ENCODE measurements at places on chromosomes 5 and 9.
A peak's percentile ranks its signal among the peaks of the same experiment; 100 is the strongest.

DNA sequence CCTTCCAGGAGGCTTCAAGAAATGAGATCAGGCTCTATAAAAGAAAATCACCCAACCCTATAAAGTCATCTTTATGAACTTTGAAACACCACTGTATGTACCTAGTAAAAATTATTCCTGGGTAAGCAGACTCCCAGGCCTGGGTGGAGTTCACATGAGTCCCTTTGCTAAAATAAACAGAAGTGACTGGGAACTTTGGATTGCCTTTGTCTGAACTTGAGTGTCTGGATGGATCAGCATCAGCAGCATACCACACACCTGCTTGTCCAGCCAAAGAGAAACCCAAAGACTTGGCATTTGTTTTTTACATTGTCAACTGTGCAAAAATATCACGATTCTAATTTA is 79.6 kb upstream of the CDKN2B start:
- no peak for DNase-seq

DNA sequence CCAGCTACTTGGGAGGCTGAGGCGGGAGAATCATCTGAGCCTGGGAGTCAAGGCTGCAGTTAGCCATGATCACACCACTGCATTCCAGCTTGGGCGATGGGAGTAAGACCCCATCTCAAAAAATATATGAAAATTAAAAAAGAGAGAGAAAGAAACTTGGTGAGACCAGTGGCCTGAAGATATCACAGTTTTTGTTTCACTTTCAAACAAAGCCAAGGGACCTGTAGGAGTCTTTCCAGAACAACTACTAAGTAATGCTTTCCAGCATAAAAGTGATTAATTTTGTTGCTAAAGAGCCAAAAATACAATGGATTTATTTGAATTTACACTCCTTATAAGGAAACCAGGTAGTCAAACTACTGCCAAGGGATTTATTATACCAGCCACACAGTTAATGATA is 23.5 kb downstream of the GKAP1 start:
- no peak for DNase-seq

DNA sequence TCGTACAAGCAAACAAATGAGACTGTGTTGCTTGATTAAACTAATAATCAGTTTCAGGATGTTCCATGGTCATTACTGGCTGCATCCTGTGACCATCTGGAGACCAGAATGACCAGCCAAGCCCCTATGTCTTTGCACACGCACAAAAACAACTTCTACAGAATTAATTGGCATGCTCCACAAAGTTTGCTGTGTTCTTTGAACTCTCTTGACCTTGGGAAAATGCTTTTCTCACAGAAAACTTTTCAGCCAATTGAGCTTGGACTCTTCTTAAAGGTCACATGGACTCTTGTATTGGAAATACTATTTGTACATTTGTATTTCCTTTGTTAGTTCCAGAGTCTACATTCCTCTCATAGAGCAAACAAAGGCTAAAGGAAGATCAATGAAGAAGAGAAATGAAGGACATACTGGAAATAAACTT is 147.8 kb downstream of the ARRDC3 start:
- DNase-seq = no peak

GRCh38 chr5:128629157-128629556 is 91.1 kb upstream of the FBN2 start:
- DNase-seq = no peak

GRCh38 chr9:77464661-77465060 is 183.5 kb downstream of the GNA14 start:
- peak; percentile 54 for DNase-seq

- no peak for DNase-seq
These were observed 56.7 kb downstream of the TSSK1B start for GRCh38 chr5:113378081-113378480.

DNA sequence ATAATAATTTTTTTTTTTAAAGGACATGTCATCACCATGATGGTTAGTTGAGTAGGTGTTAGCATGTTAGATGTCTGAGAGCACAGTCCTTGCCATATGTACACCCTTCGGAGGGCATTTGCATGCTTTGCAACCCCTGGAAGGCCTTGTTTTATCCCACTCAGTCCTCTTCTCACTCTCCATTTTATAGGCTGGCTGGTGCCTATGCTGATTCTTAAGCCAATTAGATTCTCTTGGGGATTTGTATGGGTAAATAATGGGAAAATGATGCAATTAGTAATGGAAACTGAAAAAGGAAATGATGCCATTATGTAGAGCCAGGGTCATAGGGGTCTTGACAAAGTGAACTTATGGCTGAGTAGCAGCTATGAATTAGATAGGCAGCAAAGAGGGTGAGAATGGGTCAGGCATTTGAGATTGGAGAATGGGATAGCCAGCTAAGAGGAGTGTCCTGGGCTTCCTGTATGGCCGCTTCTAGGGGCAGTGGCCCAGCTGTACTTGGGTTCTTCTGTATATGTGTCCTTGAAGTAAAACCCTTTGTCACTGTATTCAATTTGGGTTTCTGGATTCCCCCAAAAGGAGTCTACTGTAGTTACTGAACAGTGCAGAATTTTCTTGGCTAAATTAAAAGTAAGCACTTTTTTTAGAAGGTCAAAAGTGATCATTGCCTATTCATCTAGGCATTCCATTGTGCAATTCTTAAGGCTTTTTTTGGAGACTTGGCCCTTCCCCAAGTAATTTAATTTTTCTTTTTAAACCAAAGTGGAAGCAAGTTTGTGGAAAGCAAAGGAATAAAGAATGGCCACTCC is 31.6 kb downstream of the LRRTM2 start:
- no peak for DNase-seq

GRCh38 chr5:138646671-138647070 is 71.5 kb upstream of the HSPA9 start:
- no peak for DNase-seq

GRCh38 chr5:58854441-58854840 is 271.6 kb downstream of the RAB3C start:
- DNase-seq = no peak

DNA sequence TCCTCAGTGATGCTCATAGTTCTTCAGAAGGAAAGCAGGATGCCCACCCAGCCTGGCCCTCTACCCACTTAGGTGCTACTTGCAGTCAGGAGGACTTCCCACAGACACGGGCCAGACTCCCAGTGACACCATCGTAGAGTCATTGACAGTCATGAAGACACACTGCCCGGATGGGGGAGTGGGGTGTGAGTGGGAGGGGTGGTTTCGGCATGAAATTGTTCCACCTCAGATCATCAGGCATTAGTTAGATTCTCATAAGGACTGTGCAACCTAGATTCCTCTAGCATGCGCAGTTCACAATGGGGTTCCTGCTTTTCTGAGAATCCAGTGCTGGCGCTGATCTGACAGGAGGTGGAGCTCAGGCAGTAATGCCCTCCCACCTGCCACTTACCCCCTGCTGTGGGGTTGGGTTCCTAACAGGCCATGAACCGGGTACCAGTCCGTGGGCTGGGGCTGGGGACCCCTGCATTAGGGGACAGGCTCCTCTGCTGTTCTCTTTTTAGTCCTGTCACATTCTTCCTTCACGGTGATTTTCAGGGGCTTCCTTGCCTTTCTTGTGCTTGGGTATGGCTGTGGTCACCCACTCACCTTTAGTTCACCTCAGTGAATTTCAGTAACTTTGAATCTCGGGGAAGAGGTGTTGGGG is 88.2 kb upstream of the ANKRD55 start:
- no peak for DNase-seq

DNA sequence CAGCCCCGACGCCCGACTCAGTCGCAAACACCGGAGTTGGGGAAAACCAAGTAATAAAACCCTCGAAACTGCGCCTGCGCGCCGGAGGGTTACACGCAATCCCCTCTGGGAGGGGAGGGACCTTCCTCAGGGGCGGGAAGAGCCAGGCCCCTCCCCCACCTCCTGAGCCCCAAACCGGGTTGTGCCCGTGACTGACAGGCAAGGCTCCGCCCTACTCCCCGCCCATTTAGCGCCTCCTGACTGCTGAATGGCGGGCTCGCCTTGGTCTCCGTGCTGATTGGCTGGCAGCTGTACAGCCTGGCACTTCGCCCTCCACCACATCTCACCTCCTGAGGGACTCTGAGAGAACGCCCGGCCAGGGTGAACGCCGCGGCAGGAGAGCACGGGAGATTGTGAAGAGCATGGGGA is at the start of gene PRDM9:
TSS of gene PRDM9 (plus strand) at position 332 of the 408 bp plus-strand sequence. CDS start 1,425 bp downstream, outside the sequence.
- DNase-seq = peak; percentile 59

GRCh38 chr9:102587281-102587680 is 407.9 kb upstream of the CYLC2 start:
- no peak for DNase-seq

DNA sequence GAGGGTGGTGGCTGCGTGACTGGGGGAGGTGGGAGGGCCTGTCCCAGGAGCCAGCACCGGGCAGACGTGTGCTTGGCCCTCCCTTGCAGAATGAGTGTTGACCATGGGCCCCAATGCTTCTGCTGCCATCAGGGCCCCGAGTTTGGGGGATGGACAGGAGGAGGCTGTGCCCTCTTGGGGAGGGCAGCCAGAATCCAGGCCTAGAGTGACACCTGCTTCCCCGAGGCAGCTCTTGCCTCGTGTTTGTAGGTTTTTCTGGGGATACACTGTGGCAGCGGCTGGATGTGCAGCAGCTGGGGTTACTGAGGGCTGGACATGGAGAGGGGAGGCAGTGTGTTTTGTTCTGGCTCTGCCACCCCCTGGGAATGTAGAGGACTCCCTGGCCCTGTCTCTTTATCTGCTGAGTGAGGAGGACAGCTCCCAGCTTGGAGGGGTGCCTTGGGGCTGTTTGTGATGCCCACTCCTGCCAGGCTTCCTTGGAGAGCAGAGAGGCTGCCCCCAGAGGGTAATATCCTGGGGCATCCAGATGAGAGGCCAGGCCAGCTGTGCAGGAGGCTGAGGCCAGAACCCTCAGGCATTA is 22.7 kb downstream of the WNK2 start:
- DNase-seq = peak; percentile 39

GRCh38 chr9:77011973-77012821 is 7.3 kb upstream of the FOXB2 start:
- DNase-seq = peak; percentile 86

GRCh38 chr9:68949271-68950000 is 64.5 kb downstream of the PRKACG start:
- DNase-seq = peak; percentile 11

DNA sequence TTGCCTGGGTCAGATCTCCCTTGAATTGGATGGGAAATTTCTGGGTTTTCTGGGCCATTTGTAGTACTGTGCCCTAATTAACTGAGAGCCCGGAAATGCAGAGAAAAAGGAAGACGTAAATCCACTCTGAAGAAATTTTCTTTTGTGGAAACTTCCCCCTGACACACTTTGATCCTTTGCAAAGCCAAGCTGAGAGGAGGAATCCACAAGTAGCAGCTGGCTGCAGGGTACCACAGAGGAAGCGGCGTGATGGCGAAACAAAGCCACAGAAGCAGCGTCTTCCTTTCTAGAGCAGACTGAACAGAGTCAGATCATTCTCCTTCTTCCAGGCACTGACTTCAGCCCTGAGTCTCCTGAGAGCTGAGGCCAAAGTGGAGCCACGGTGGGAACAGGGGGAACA is 47.1 kb upstream of the ZNF354A start:
- no peak for DNase-seq

- no peak for DNase-seq
These were observed 1247.0 kb upstream of the ACO1 start for GRCh38 chr9:31137176-31138160.

- DNase-seq = no peak
These were observed 23.5 kb downstream of the CPEB4 start for GRCh38 chr5:173911623-173912022.

DNA sequence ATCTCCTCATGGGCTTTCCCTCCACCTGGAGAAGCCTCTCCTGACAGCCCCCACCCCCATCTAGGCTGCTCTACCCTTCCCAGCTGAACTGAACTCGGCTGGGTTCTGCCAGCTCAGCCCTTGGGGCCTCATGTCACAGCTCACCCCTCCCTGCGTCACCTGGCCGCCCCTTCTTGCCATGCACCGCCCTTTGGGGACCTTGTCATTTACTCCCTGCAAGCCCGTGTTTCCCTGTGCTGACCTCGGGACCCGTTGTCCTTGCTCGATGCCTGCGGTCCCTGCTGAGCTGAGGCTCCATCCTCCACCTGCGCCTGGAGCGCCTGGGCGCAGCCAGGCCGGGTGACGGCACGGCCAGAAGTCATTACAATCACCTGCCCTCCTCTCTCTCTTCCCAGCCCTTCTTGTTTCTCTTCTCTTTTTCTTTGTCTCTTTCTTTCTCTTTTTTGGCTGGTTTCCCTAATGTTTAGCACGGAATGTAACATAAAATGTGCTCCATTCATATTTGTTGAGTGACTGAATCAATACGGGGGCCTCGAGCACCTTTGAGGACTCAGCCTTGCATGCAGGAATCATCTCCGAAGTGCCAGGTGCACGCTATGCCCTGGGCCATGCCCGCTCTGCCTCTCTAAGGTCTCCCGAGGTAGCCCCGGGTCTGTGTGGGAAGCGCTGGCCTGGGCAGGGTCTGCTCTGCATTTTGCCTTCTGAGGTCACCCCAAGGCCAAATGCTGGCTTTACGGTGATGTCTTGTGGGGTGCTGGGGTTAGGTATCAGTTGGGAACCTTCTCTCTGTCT is 48.1 kb upstream of the COL5A1 start:
- no peak for DNase-seq

- no peak for DNase-seq
These were observed 97.0 kb upstream of the VCAN start for GRCh38 chr5:83374547-83374946.

DNA sequence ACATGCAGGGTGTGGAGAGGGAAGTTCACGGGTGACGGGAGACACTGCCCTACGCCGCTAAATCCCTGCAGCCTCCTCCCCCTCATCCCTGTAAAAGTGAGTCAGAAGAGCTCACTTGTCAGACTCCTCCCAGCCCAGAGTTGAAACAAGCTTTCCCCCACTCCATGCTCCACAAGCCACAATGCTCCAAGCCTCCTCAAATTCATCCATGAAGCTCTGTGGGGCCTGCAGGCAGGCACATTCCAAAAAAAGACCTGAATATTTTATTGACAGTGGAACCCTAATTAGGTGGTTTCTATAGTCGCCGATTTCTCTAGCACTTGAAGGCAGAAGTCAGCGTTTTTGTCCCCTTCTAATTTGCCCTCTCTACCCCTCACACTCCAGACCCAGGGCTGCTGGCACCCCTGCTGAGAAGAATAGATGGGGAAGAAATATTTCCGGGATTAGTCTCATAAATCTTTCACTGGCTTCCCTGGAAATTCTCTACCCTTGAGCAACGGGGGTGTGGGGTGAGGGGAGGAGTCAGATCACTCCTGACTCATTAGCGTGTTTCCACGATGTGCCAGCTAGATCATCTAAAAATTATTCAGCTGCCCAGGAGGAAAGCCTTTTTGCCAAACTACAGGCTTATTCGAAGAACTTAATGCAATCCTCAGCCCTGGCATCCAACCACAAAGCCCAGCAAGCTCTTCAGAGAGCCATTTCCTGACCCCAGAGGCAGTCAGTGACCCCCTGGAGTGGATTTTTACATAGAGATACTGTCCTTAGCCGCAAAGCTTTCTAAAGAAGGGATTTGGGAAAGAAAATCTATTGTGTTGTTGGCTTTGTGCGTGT is 97.1 kb downstream of the ENC1 start:
- DNase-seq = no peak

- peak; percentile 57 for DNase-seq
These were observed 48.6 kb upstream of the TLE1 start for GRCh38 chr9:81737871-81738507.

DNA sequence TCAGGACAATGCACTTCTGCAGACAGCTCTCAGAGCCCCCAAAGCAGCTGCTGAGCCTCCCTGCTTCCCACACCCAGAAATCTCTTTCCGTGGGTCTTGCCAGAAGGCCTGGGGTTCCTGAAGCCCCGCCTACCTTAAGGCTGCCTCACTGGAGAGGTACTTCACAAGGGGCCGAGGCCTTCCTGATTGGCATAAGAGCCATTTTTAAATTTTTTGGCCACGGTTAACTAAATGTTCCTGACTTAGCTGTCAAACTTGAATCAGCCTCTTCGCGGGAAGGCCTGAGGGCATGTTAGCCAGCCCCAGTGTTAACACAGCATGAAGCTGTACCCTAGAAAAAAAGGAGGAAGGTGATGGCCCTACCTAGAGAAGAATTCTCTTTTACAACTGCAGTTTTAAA is 20.7 kb upstream of the EPB41L4B start:
- no peak for DNase-seq

Measured in BE2C (cell line).